ENCODE measurements at places on chromosomes 12 and 14.

DNA sequence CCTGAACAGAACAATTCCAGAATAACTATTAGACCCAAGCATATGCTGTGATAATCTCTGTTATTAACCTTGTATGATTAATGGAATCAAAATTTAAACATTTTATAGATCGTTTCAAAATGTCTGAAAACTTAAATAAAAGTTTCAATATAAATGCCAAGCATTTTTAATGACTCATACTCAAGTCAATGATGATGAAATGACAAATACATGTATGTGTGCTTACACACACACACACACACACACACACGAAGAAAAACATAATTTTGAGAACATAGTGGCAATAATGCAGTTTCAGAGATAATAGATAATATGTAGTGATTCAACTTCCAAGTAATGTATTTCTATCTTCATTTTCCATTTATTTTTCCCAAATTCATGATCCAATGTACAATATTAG is 384.9 kb upstream of the FOXG1 start:
- DNase-seq, result no peak

GRCh38 chr12:95836185-95836609 is 22.6 kb upstream of the SNRPF start:
- no peak for DNase-seq

- no peak for DNase-seq
Measured at GRCh38 chr14:103744621-103745395, 29.2 kb downstream of the ZFYVE21 start.

- no peak for DNase-seq
Measured at GRCh38 chr12:46406352-46407027, 33.9 kb upstream of the SLC38A2 start.

GRCh38 chr12:11743423-11744409 is 94.2 kb downstream of the ETV6 start:
- DNase-seq, result no peak

GRCh38 chr12:56206452-56207166 is 15.1 kb downstream of the RNF41 start:
- DNase-seq, result peak; percentile 63

GRCh38 chr12:74515849-74516248 is 21.8 kb upstream of the ATXN7L3B start:
- no peak for DNase-seq

GRCh38 chr12:5586201-5586600 is 154.3 kb downstream of the NTF3 start:
- DNase-seq, result no peak

- no peak for DNase-seq
Measured at GRCh38 chr12:16449459-16449858, 102.0 kb downstream of the MGST1 start.

DNA sequence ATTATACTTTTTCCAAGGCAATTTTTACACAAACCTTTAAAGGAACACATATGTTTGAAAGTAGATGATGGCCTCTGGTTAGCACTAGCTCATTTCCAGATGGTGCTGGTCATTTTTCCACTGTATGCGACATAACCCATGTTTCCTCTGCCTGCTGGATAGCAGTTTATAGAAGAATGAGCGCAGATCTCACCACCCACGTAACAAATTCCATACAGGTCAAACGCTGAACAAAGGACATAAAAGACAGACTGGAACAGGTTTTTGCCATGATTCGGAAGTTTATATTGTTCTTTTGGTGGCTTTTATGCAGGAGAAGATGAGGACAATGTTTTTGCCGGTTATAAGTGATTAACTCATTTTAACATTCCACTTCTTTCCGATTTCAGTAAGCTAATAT is 30.7 kb downstream of the PPP1R36 start:
- no peak for DNase-seq

DNA sequence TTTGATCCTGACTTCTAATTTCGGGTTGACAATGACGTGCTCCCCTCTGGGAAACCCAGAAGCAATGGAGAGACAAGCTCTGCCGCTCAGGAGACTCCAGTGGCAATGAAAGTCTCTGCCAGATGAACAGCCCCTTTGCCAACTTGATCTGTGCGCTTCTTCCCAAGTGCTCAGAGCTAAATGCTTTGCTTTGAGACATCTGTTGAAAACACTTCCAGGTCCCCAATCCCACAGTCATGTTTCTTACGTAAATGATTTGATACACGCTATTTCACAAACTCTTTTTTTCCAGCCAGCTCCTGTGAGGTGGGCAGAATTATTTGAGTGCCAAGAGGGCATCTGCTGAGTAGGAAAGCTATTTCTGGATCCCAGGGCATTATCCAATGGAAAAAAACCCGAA is 147.6 kb downstream of the RIMBP2 start:
- DNase-seq, result no peak

GRCh38 chr14:76583174-76583573 is 178.1 kb upstream of the VASH1 start:
- DNase-seq, result no peak

GRCh38 chr12:12964255-12964654 is 12.3 kb upstream of the GPRC5D start:
- no peak for DNase-seq

DNA sequence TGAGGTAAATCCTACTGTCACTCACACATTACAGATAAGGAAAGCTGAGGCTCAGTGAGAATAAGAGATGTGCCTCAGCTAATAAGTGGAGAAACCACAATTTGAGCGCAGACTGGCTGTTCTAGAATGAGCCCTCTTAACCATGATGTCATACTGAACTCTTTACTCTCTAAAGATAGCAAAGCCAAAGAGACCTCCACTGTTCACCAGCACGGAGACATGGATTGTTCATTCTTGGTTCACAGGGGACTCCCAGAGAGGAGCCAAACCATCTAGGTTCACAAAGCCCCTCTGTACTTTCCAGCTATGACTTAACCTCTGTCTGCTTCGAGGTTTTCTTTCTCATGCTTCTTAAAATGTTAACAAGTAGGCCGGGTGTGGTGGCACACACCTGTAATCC is 32.7 kb upstream of the YARS2 start:
- no peak for DNase-seq

DNA sequence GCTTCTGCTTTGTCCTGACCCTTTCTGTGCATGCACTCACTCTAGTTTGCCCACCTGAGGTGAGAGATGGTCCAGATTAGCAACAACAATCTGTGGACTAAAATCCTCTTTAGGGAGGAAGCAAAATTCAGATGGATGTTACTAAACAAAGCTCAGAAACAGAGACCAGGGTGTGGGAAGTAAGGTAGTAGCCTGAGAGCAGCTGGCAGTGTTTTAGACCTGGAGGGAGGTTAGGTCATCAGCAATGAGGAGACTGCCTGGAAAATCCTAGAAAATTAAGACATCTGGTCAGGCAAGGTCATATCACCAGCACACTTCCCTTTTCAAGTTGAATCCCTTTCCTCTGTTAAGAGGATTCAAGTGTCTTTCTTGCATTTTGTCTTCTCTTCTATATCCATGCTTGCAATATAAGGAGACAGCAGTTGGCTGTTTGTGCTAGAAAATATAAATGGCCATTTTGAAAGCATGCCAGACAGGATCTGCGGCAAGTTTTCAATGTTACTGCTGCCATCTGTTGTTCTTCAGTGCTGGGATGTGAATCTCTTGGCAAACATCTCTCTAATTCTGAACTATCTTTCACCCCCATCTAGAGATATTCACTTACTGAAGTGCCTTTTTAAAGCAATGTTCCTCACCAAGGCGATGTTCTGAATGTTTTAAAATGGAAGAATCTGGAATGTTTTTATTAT is 266.4 kb downstream of the NAV3 start:
- DNase-seq, result no peak
